ENCODE measurements at places on chromosomes 16 and 17.

GRCh38 chr17:61026818-61027217 is 349.2 kb downstream of the BCAS3 start:
- DNase-seq: no peak

- no peak for DNase-seq
Measured at GRCh38 chr16:58768145-58768544, 34.0 kb upstream of the GOT2 start.

GRCh38 chr16:2426941-2427361 is 2.3 kb upstream of the CCNF start:
- DNase-seq: no peak

GRCh38 chr17:81285894-81286293 is 9.2 kb downstream of the SLC38A10 start:
- DNase-seq: no peak

- DNase-seq: no peak
Measured at GRCh38 chr17:45939395-45939794, 45.0 kb downstream of the MAPT start.

- DNase-seq: no peak
Measured at GRCh38 chr17:58918072-58918471, 162.4 kb downstream of the PPM1E start.

GRCh38 chr17:57513569-57513968 is 231.5 kb downstream of the CCDC182 start:
- DNase-seq: no peak

DNA sequence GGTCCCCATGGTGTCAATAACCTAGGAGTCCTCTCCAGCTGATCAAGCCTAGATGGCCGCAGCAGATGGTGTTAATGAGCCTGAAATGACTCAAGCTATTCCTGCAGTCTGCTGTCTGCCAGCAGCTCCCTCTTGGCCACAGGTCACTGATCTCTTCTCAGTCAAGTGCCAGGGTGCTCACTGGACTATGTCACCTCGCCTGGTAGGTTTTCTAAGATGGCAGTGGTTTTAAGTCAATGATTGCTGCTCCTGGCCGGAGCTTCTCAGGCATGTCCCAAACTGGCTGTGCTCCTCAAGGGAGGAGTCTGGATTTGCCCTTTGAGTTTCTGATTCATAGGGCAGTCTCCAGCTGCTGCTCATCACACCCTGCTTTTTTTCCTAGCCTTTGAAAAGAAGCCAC is 58.6 kb upstream of the SHISA6 start:
- DNase-seq: no peak

GRCh38 chr17:7475764-7476422 is 3.5 kb downstream of the ZBTB4 start:
- no peak for DNase-seq

GRCh38 chr16:59864981-59865666 is 1131.0 kb upstream of the GOT2 start:
- DNase-seq: no peak

DNA sequence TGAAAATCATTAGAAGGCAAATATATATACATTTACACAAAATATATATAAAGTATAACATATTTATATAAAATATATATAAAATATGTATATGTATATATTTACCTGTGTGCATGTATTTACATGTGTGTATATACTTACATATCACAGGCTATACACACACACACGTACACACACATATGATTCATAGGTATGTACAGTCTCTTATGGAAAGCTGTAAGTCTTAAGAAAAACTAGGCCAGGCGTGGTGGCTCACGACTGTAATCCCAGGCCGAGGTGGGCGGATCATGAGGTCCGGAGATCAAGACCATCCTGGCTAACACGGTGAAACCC is 14.7 kb downstream of the TOM1L2 start:
- DNase-seq: no peak

- no peak for DNase-seq
Measured at GRCh38 chr16:17084130-17084529, 386.6 kb downstream of the XYLT1 start.

- no peak for DNase-seq
Measured at GRCh38 chr17:70338946-70339354, 169.6 kb downstream of the KCNJ2 start.

Measured in activated CD4-positive, alpha-beta T cell treated with anti-CD3 and anti-CD28 coated beads, Interleukin-2, Interleukin-4, amounts not matched to agents 100 ng/mL and 50 ng/mL, durations not matched to agents 16 hours and 8 hours (primary cell).